ENCODE measurements at places on chromosomes 1 and 21.

DNA sequence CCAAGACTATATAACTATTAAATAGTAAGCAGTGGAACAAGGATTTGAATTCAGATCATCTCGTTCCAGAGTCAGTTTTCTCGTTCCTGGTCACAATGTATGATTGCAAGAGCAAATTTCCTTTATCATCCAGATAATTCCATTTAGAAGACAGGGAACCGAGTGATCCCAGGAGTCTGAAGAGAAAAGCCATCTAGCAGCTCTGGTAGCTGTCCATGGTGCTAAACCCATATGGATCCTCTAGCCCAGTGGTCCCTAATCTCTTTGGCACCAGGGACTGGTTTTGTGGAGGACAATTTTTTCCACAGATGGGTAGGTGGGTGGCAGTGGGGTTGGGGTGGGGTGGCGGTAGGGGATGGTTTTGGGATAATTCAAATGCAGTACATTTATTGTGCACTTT is 229.4 kb downstream of the PTPRU start:
- no peak for DNase-seq

DNA sequence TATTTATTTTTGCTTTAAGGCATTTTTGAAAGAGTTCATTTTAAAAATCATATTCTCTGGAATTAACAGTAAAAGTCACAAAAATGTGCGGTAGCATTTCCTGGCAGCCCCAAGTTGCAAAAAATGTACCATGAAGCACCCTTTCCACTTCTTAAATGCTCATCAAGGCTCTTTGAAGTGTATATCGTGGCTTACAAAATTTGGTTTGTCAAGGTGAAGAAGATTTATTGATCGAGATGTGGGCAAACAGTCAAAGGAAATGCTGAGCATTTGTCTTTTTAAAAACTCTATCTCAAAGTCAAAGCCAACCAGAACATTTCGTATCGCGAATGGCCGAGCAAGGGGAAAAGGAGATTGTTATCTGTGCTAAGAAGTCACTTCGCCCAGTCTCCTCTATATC is 277.5 kb upstream of the KAZN start:
- no peak for DNase-seq

DNA sequence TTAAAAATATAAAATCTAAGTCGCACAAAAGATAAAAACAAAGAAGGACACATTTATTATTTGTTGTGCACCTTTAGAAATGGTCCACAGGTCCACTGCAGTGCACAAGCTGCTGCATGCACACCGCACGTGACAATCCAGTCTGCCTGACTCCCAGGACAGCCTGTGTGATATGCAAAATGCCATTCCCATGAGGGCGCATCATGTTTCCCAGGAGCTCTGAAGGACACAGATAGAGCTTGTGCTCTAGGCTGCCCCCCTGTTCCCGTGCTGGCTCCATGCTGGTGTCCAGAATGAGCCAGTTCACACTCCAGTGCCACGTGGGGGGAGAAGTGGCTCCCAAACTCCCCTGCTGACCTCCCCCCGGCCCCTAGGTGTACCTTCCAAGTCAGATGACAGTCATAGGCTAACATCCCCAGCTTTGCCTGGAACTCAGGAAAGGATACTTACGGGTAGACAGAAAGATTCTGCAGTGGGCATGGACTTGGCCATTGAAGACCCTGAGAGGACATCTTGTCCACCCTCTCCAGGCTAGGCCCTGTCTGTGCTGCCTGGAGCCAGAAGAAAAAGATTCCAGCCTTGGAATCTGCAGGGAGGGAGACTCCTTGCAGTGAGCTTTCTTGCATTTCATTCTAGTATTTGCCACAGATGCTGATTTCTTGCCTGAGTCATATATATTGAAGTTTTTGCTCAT is 26.3 kb downstream of the RAB7B start:
- no peak for DNase-seq

DNA sequence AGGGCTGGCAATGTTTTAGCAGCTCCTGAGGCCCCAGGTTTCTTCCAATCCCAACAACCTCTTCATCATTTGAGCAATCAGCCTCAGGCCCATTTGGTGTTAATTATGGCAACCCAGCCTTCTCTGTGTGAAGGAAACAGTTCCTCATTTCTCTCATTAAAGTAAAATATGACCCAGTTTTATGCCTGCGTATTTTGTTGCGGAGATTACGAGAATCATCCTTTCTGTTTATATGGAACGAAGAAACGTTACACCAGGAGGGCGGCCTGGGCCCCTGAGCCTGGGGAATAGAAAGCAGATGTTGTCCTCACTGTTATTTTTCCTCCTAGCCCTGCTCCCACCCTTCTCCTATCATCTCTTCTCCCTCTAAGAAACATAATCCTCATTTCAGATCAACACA is 332.2 kb upstream of the USP24 start:
- DNase-seq, result no peak

- DNase-seq, result no peak
These were observed 137.8 kb upstream of the PALMD start for GRCh38 chr1:99507906-99508732.

DNA sequence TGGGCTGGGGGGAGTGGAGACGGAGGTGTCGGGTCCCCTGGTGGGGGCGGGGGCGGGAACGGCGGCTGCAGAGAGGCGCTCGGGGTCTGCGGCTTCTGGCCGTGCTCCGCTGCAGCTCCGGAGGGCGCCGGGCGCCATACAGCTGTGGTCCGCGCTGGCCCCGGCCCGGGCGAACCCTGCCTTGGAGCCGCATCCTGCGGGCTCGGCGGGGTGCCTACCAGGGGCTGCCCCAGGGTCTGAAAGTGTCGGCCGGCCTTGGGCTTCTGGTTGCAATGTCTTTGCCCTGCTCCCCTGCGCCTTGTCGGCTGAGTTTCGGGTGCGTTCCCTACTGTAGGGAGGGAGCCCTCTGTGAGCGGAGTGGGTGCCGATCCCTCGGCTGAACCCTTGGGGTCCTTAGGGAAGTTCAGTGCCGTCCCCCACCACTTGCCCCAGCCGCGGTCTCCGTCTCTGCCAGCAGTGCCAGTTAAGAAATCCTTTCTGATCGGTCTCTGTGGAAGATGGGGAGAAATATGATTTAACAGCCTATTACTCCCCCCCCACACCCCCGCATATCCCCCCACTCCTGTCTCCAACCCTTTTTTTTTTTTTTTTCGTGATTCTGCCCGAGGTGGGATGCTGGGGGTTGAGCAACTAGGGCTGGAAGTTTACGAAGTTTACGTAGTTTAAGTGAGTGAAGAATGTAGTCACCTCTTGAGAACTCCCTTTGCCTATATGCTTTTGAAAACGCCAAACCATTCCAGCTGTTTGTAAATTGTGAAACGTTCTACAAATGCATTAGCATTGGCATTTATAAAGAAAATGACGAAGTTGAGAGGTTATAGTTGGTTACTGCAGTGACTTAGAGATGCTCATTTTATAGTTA is 588 bp downstream of the NEXN start:
- no peak for DNase-seq

DNA sequence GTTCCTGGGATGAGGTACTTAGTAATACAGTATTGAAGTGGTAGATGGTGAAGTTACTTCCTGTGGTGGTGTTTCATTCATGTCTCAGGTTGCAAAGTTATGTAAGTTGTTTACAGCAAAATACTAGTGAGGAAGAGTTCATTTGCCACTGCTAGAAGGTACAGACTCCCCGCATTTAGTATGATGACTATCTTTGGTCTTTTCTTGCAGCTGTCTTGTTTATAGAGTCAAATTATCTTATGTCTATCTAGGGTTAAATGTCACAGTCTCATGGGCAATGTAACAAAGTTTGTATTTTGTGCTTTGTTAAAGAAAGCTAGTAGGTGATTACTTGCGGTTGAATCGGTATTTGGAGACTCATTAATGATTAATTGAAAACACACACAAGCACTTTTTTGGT is 50.2 kb downstream of the LRRC8D start:
- no peak for DNase-seq

DNA sequence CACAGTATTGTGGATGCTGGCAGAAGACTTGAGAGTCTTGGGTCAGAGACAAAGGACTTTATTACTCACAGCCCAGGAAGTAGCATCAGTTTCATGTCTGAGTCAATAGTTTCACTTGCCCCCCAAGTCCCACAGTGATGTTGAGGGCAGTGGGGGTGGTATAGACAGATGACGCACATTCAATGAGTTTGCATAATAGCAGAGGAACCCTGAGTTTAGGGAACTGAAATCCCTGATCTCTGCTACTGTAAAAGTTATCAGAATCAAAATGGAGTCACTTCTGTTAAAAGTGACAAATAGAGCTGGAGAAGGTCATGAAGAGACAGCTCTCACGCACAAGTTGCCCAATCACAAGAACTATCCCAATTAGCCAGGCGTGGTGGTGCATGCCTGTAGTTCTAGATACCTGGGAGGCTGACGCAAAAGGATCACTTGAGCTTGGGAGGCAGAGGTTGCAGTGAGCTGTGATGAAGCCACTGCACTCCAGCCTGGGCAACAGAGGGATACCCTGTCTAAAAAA is 11.5 kb upstream of the HCRTR1 start:
- no peak for DNase-seq

DNA sequence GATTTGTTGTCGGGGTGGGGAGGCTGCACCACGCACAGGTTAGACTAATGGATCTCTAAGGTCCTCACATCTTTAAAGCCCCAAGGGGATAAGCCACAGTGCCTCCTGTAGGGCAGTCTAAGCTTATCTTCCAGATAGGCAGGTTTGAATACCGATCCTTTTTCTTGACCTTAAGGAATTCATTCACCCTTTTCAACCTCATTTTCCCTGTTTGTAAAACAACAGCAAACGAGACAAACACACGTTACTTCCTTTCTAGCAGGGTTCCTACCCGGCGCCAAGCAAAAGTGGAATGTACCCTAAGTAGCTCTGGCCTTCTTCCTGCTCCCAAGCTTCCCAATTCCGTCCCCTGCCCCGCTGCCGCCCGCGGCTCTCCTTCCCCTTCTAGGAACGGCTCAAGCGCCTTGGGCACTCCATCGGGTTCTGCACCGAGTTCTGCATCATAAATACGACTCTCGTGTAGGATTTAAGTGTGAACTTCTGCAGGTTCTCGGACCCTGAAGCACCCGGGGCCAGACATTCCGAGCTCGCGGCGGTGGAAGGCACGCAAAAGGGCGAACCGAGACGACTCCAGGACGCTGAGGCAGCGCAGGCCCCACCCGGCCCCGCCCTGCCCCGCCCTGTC is 548 bp upstream of the CDC20 start:
- no peak for DNase-seq

DNA sequence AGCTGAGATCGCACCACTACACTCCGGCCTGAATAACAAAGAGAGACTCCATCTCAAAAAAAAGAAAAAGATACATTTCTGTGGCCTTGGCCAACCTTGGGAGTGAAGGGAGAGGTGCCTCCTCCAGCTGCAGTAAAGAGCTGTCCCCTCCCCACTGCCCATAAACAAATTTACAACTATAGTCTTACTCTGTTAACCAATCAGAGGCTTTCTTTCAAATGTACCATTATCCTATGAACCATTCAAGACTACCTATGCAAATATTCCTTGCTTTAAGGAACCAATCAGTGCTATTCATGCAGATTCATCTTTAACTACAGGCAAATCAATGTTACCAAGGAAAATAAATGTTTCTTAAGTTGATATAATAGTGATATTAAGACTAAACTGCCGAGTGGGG is 1.0 kb downstream of the CELA2B start:
- DNase-seq, result no peak

DNA sequence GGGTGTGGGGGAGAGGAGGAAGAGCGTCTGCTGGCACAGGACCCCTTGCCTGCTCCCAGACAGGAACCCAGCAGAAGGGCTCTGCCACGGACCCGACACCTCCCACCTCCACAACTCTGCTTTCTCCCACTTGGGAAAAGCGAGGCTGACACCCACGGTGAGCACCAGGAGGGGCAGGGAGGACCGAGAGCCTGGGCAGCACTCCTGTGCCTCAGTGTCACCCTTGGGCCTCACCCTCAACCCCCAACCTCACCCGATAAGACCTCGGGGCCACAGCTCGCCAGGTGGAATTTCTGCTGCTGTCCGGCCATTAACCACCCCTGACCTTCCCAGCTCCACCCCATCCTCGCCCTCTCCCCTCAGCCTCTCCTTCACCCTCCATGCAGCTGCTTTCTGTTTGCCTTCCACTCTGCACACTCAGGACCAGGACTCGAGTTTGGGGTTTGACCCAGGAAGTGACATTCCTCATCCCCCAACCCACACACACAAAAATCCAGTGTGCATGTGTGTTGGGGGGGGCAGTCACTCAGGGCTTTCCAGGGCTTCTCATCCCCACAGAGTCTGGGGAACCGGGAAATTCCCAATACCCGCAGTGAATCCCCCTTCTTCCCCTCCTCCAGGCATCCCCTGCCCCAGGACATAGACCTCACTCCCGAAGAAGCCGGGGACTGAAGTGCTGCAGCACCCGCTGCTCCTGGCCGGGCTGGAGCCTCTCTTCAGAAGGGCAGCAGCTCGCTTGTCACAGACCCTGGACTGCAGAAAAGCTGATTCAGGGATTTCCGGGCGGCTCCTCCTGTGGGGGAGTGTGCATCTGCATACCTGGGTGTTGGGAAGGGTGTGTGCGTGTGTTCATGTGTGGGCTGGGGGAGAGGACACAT is 65.8 kb downstream of the SYT2 start:
- no peak for DNase-seq

DNA sequence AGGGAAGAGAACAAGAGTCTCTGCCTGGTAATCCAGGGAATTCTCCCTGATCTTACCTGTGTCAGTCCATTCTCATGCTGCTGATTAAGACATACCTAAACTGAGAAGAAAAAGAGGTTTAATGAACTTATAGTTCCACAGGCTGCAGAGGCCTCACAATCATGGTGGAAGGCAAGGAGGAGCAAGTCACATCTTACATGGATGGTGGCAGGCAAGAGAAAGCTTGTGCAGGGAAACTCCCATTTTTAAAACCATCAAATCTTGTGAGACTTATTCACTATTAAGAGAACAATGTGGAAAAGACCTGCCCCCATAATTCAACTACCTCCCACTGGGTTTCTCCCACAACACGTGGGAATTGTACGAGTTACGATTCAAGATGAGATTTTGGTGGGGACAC is 34.2 kb upstream of the LRRC8B start:
- DNase-seq, result no peak

DNA sequence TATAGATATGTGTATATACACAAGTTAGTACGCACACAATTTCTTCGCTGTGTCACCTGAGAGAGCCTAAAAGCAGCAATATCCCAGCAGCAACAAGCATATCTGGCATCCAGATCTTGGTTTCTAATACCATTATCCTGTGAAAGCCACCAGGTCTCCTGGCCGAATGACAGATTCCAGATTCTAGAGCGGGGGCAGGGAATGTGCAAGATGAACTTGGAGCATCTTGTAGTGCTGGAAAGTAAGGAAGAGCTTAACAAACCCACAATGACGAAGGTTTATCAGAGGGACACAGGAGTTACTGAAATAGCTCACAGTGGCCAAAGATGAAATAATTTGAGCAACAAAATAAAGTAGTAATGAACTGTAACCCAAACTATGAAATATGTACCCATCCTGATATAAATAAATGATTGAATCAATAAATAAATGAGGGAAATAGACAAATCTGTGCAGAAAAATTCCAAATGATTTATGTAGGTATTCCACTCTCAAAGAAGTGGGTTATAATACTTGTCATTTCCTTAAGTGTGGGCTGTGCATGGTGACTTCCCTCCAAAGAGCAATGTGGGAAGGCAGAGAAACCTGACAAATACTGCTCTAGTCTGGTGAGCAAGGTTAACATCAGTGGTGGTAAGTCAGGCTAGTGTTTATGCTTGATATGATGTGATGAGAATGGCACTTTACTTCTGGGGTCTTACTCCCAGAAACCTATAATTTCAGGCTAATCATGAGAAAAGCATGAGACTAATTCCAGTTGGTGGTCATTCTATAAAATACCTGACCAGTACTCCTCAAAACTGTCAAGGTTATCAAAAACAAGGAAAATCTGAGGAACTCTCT is 67.9 kb downstream of the LRRC8D start:
- DNase-seq, result no peak

- DNase-seq, result no peak
These were observed 73.5 kb downstream of the PUM1 start for GRCh38 chr1:30991862-30992606.

GRCh38 chr1:156195853-156196252 is 1.9 kb downstream of the SLC25A44 start:
- no peak for DNase-seq
